CD14-positive monocyte (primary cell): ENCODE measurements at places on chromosomes 6 and 20. TPM values are rescaled to one million over a fixed set of nuclear protein-coding genes. Genes with fewer than 3 reads are reported as not detected.

GRCh38 chr20:57654363-57654997, 34.3 kb upstream of the ZBP1 start:
- H3K36me3 ChIP-seq: no peaks in the 10 kb centered on the region
- DNase-seq: peak; percentile 21
- no peaks in the 10 kb centered on the region for H3K4me1 ChIP-seq
- no peaks in the 10 kb centered on the region for H3K27me3 ChIP-seq
- H3K27ac ChIP-seq: no peak overlapping the region

The CRISP2 gene
- polyA plus RNA-seq: not detected in 2 replicates

GRCh38 chr6:46772016-46772415, 21.2 kb upstream of the MEP1A start:
- peak overlapping the region; percentile 95 for H3K27ac ChIP-seq
- no peak overlapping the region for H3K4me3 ChIP-seq
- H3K27me3 ChIP-seq: no peaks in the 10 kb centered on the region
- no peaks in the 10 kb centered on the region for H3K36me3 ChIP-seq
- peaks cover 60% of the 10 kb centered on the region for H3K4me1 ChIP-seq

The ARFGEF3 gene
- polyA plus RNA-seq: not detected in 2 replicates

DNA sequence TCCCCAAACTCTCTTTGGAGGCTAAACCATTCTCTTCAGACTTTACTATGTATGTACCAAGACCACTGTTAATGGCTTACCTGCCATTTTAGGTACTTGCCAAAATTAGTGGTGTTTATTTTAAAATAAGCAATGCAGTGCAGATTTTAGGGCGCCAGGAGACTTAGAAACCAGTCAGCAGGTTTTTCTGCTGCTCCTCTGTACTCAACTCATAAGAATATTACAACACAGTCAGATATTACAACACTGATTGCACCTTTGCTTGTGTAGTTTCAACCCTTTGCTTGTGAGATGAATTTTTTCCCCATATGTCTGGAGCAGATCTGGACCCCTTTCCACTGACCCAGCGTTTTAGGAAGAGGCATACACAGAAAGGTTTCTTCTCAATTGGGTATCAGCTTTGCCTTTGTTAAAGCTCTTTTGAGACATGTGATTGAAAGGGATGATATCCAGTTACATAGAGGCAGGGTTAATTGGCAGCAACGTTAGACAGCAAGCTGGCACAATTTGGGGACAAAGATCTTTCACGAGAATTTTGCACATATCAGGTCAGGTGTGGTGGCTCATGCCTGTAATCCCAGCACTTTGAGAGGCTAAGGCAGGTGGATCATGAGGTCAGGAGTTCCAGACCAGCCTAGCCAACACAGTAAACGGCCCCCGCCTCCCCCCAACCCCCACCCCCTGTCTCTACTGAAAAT, 6.2 kb downstream of the TTPAL start:
- H3K36me3 ChIP-seq: peaks cover 11% of the 10 kb centered on the region
- DNase-seq: no peak
- H3K27me3 ChIP-seq: no peaks in the 10 kb centered on the region
- H3K4me3 ChIP-seq: no peak overlapping the region
